ENCODE measurements at places on chromosomes 6 and 20.

- H3K4me3 ChIP-seq, result no peak overlapping the region
- no peaks in the 10 kb centered on the region for H3K4me1 ChIP-seq
- no peaks in the 10 kb centered on the region for H3K36me3 ChIP-seq
Measured at GRCh38 chr20:5511930-5512329, 195.2 kb upstream of the PROKR2 start.

DNA sequence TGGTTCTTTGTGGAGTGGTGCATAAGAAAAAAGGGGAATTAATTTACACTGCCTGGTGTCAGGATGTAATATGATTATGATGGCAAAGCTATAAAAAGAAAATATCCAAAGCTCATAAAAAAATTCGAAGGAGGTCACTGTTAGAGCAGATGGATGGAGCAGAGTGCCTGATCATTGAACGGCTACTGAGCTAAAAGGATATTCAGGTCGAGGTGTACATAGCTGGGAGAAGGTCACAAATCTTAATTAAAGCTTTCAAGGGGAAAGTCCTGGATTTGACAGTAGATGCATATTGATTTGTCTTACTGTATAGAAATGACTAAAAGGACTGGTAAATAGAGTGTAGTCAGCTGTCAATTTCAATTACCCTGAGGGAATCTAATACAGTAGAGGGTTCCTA lies 84.4 kb downstream of the PKIB start:
- no peak overlapping the region for H3K4me3 ChIP-seq
- no peak overlapping the region for H3K27ac ChIP-seq
- no peaks in the 10 kb centered on the region for H3K4me1 ChIP-seq
- no peak for DNase-seq
- no peaks in the 10 kb centered on the region for H3K27me3 ChIP-seq
- no peaks in the 10 kb centered on the region for H3K36me3 ChIP-seq

DNA sequence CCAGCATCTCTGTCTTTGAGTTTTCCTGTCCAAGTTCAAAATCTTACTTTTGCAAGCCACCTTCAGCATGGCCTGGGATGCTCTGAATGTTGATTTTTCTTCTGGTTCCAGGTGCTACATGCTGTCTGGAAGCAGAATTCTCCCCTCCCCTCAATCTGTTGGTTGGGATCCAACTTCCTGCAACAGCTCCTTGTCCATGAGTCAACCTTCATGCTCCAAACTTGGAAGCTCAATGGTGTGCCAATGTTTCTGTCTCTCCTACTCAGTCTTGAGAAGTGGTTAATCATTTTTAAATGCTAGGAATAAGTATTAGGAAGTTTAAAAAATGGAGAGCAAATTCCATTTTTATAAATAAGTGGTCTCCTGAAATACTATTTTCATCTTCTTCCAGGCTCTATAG lies 33.2 kb upstream of the PLEKHG1 start:
- H3K36me3 ChIP-seq, result no peaks in the 10 kb centered on the region
- H3K4me3 ChIP-seq, result no peak overlapping the region
- DNase-seq, result no peak
- H3K4me1 ChIP-seq, result no peaks in the 10 kb centered on the region

GRCh38 chr20:19688031-19688806 lies 69.8 kb upstream of the RIN2 start:
- no peak overlapping the region for H3K27ac ChIP-seq
- peaks cover 2% of the 10 kb centered on the region for H3K36me3 ChIP-seq
- no peak overlapping the region for H3K4me3 ChIP-seq
- no peaks in the 10 kb centered on the region for H3K4me1 ChIP-seq
- H3K27me3 ChIP-seq, result no peaks in the 10 kb centered on the region

DNA sequence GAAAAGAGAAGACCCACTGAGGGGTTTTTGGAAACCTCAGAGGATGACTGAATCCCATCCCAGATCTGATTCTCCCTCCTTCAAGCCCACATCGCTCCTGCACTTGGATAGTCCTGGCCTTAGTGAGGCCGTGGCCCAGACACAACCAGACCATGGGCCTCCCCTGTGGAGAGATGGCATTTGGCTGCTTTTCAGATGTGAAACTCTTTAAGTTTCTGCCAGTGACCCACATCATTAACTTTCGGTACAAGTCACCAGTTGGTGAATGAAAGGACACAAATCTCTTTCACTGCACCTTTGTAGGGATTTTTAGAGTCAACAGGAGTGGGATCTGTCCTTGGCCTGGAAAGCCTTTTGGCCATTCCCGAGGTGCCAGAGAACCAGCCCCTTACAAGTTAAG lies 116.6 kb downstream of the SASH1 start:
- peaks cover 1% of the 10 kb centered on the region for H3K4me1 ChIP-seq
- H3K36me3 ChIP-seq, result no peaks in the 10 kb centered on the region
- H3K27me3 ChIP-seq, result no peaks in the 10 kb centered on the region
- no peak overlapping the region for H3K27ac ChIP-seq
